Left hindlimb (tissue), 1 donor: ENCODE measurements at places on chromosomes 1 and 21.
A peak's percentile ranks its signal among the peaks of the same experiment; 100 is the strongest.

DNA sequence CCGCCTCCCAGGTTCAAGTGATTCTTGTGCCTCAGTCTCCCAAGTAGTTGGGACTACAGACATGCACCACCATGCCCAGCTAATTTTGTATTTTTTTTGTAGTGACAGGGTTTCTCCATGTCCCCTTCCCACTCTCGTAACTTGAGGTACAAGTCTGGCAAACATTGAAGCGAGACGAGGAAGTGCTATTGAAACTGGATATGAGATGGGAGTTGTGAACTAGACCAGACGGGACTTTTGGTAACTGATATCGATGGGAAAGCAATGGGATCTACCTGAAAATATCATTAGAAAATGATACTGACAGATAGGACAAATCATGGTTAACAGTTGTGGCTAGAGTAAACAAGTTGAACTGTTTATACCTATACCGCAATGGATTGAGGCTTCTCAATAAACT is 95.2 kb upstream of the TRABD2B start:
- DNase-seq: no peak

DNA sequence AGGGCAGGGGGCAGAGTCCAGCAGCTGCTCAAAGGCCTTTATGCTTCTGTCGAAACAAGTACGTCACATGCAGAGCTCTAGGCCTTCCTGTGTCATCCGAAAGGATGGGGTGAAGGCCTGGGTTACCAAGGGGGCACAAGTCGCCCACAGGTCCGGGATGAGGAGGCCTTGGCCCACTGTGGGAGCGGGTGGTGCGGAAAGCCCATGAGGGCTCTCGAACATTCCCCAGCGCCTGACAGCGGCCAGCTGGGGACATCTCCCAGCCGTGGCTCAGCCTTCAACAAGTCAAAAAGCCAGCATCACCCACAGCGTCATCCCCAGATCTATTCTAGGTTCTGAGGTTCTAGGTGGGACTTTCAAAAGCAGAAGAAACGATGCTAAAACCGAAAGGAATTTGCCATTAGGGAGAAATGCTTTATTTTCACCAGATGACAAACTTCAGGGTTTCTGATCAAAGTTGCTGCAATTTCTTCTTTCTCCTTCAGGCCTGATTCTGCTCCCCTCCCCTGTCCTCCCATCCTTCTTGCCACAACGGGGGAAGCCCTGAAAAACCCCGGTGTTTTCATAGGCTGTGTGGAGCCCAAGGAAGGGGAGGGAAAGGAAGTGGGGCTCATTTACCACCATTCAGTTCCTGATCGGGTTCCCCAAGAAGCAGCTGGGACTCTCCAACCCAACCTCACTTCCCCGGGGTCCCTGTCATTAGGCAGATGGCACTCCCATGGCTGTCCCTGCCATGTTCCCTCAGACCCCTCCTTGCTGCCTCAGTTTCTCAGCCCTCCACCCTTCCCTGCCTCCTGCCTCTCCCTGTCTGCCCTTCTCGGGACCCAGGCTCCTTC is 17.6 kb downstream of the GPR137B start:
- no peak for DNase-seq

- DNase-seq: no peak
These were observed 343.2 kb downstream of the OLFM3 start for GRCh38 chr1:101653482-101653946.

DNA sequence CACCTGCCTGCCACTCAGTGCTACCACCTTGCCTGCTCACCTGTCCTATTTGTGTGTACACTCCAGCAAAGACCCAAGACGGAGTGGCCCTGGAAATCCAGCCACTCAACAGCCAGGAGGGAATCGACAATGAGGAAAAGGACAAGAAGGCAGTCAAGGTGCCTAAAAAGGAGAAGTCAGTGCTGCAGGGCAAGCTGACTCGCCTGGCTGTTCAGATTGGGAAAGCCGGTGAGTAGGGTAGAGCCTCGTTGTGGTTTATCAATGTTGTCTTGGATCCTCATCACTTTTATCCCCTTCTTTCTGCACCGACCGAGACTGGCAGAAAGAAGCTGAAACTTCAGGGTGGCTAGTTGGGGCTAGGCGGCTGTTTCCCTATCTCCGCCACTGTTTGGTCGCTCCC is 61.4 kb upstream of the LAX1 start:
- DNase-seq: no peak

DNA sequence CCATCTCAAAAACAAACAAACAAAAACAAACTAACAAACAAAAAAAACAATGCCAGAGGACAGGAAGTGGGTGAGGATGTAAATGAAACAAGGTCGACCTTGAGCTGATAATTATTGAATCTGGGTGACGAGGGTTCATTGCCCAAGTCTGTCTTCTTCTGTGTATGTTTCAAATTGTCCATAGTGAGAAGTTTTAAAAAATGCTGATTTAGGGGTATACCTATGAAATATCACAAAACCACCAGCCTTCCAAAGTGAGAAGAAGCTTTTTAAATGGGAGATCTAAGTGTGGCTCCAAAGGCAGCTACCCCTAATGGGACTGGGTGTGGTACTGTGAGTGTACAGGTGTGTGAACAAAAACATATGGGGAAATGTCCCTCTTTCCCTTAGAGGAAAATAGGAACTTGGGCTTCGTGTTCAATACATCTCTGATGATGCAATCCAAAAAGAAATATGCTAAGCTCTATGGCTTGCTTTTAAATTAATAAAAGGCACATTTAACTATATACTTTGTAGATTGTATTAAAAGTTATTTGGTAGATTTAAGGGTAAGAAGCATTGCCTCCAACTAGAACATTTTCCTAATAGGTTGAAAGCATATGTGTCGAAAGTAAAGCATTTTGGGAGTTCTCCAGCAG is 33.1 kb upstream of the VPS26C start:
- DNase-seq: no peak

DNA sequence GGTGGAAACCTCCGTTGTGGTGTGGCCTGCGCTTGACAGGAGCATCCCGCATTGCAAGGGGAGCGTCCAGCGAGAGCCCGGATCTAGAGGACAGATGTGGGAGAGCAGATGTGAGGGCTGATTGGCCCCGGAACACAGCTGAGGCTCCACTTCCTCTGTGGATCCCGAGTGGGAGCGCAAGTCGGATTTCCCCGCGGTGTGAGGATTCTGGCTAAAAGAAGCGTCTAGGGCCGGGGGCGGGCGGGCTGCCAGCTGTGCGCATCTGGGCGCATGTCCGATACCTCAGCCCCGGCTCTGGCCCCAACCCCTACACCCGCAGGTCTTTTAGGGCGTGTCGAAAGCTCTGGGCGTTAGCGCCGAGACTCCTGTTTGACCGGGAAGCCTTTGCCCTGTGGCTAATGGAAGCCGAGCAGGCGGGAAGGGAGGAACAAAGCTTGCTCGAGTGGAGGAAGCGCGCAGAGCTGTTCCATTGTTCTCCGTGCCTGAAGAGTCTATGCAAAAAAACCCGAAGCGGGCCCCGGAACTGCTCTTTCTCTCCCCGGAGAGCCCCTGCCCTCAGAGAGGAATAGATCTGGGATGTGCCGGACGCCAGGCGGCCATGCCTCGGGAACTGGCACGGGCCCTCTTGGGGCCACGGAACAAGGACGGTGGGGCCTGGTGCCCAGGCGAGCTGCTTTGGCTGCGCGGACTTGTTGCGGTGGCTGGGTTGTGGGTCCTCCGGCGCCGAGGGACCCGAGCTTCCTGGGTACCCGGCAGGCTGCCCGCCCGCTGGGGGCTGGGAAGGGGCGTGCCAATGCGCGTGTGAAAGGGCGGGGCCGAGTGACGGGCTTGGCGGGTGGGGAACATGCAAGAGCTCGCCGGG is 111.1 kb downstream of the NAV1 start:
- peak; percentile 85 for DNase-seq

DNA sequence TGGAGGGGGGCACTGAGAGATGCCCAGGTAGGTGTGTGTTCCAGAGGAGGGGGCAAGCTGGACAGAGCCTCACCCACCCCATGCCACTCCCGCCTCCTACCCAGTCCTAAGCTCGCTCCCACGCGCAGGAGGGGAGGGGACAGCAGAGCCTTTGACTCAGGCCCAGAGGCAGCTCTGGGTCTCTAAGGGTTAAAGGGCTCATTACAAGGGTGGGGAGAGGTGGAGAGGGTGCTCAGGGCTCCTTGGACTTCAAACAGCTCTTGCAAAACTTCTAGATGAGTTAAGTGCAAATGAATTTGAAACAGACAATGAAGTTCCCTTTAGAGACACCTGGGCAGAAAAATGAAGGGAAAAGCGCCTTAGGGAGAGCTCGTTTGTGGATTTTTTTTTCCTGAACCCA is 104.2 kb upstream of the CASZ1 start:
- no peak for DNase-seq

- DNase-seq: no peak
These were observed 704.5 kb upstream of the B3GALT2 start for GRCh38 chr1:193890935-193891334.

GRCh38 chr1:206582971-206583706 is 29.1 kb downstream of the EIF2D start:
- DNase-seq: no peak

- no peak for DNase-seq
These were observed 12.1 kb downstream of the TIE1 start for GRCh38 chr1:43312663-43313515.

- peak; percentile 59 for DNase-seq
These were observed 12.4 kb downstream of the RNF220 start for GRCh38 chr1:44417351-44418021.

- no peak for DNase-seq
These were observed 44.3 kb downstream of the TPR start for GRCh38 chr1:186330758-186331157.

- no peak for DNase-seq
These were observed 14.6 kb downstream of the SSBP3 start for GRCh38 chr1:54391450-54392209.

GRCh38 chr1:229383961-229384360 is 41.1 kb upstream of the CCSAP start:
- DNase-seq: no peak

DNA sequence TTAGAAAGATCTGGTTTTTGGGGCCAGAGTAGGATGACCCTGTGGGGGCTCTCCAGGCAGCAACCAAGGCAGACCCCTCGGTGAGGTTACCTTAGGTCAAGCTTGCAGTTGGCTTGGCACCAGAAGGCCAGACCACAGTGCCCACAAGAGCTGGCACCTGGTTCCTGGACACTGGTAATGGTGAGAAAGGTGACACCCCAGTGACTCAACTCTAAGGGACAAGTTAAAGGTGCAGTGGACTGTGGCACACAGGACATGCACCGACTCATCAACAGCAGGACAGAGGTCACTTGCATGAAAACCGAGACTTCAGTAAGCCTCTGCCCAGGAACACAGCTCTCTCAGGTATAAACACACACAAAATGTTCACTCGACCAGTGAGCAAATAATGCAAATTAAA is 6.7 kb downstream of the LRRC38 start:
- no peak for DNase-seq

DNA sequence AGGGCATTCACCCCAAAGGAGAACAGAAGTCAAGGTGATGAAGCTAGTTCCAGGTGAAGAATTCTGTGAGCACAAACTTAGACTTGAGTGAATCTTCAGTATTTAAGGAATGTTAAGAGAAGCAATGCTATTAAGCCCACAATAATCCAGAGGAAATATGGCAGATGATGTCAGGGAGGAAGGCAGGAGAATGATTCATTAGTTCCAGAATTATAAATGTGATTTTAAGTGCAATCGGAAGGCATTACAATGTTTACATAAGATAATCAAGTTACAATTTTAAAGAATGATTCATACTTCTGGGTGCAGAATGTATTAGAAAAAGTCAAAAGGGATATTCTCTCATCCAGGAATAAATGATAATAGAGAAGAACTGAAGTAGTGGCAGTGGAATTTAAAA is 545.2 kb upstream of the BRINP3 start:
- DNase-seq: no peak

- no peak for DNase-seq
These were observed 32.4 kb downstream of the AHDC1 start for GRCh38 chr1:27571439-27572018.

- no peak for DNase-seq
These were observed 96.8 kb upstream of the ADGRL2 start for GRCh38 chr1:81703756-81704463.

- DNase-seq: no peak
These were observed 50.9 kb downstream of the PTGS2 start for GRCh38 chr1:186629341-186629740.

DNA sequence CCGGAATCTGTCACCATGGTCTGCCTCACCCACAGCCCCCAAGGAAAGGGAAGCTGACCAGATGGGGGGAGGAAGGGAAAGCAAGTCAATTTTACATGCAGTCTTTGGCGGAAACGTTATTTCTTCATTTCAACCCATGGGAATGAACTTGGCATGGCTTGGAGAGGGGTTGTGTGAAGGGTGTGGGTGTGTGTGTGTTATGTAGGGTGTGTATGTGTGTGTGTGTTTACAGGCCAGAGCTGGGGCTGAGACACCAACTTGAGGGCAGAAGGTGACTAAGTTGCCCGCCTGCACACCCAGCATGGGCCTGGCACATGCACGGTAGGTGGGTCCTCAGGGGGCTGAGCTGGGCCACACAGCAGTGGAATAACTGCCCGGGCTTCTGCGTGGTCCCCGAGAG is 65.2 kb downstream of the MRPL37 start:
- no peak for DNase-seq
